ENCODE measurements at places on chromosomes 13 and 19.
A peak's percentile ranks its signal among the peaks of the same experiment; 100 is the strongest.

DNA sequence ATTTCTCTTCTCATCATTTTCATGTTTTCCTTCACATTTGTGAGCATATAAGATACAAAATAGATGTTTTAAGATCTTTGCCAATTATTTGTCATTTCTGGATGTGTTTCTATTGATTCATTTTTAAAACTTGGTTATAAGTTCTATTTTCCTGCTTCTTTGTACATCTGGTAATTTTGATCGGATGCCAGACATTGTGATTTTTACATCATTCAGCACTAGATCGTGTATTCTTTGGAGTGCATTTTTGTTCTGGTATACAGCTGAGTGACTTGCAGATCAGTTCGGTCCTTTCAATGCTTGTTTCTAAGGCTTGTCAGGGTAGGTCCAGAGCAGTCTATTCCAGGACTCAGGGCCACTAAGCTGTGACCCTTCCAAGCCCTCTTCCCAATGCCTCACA, 198.2 kb downstream of the KLF12 start:
- no peak for DNase-seq

- DNase-seq: no peak
Observed at GRCh38 chr13:74743992-74744391, 609.8 kb upstream of the KLF12 start.

GRCh38 chr19:4636151-4636717, 3.1 kb upstream of the TNFAIP8L1 start:
- DNase-seq: peak; percentile 10

GRCh38 chr13:38965281-38965680, 25.4 kb downstream of the STOML3 start:
- no peak for DNase-seq

DNA sequence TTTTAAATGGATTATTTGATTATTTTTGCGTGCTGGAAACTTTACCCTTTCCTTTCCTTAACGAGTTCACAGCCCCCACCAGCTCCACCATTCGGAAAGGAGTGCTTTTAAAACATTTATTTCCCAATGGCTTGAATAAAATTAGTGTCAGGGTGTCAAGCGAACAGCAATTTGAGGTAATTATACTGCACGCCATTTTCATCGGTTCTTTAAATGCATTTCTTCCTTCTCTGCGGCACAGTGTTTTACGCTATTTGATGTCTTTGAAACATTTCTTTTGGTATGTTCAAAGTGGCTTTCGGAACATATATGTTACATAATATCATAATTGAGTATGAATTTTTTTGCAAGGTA, 309 bp upstream of the SLITRK1 start:
- no peak for DNase-seq

GRCh38 chr19:18229474-18229873, 3.2 kb upstream of the PDE4C start:
- no peak for DNase-seq

DNA sequence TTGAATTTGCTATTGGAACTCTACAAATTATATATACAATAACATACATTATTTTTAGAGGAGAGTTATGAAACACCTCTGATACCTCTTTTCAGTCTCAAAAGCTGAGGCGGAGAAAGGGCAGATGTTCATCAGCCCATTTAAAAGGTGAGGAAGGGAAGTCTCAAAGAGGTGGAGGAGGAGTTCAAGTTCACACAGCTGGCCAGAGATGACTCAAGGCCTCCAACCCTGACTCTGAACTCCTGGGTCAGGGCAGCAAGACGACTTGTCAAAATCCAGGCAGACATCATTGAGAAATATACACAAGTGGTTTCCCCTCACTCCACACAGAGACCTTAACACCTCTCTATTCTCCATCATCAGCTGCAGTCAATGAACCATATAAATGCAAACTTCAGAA, 2.1 kb downstream of the SIAH3 start:
- no peak for DNase-seq

DNA sequence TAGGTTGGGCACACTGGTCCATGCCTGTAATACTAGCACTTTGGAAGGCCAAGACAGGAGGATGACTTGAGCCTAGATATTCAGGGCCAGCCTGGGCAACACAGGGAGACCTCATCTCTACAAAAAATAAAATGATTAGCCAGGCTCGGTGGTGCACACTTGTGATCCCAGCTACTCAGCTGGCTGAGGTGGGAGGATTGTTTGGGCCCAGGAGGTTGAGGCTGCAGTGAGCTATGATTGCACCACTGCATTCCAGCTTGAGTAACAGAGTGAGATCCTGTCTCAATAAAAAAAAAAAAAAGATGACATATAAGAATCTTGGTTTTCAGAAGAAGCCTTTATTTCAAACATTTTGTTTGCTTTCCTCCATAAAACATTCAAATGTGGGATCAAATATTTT, 178.0 kb downstream of the LIG4 start:
- DNase-seq: no peak

- no peak for DNase-seq
Observed at GRCh38 chr19:39967561-39967960, 3.4 kb upstream of the PSMC4 start.

- no peak for DNase-seq
Observed at GRCh38 chr19:29630655-29631054, 24.6 kb downstream of the POP4 start.

GRCh38 chr13:110297011-110297410, 9.9 kb downstream of the COL4A1 start:
- DNase-seq: no peak

DNA sequence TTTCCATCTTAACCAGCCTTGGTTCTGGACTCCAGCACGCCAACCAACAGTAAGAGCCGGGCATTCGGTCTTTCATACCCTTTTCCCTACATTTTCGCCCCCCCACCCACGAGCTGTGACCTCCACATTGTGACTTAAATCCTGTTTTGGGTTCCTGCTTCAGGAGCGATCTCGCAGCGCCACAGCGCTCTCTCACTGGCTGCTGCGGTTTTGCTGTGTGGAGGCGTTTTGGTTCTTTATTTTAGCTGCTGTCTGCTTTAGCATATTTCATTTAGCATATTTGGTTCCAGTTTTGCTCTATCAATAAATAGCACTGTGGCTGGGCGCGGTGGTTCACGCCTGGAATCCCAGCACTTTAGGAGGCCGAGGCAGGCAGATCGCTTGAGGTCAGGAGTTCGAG, 19.5 kb upstream of the SLC39A3 start:
- DNase-seq: no peak

DNA sequence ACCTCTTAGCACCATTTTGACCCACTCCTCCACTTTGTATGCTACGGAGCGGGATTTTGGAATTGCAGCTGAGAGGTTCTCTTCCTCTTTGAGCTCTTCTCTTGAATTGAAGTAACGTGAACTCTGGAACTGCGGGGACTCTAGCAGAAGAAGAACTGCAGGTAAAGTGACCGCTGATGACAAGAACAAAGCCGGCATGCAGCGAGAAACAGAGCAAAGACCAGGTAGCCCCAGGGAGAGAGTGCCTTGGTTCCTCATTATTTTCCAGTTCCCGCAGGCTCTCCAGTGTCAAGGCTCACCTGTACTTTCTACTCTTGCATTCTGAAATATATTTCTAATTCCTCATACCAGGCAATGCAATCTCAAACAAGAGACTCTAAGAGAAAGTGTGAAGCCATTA, 260.3 kb upstream of the GPC6 start:
- no peak for DNase-seq

DNA sequence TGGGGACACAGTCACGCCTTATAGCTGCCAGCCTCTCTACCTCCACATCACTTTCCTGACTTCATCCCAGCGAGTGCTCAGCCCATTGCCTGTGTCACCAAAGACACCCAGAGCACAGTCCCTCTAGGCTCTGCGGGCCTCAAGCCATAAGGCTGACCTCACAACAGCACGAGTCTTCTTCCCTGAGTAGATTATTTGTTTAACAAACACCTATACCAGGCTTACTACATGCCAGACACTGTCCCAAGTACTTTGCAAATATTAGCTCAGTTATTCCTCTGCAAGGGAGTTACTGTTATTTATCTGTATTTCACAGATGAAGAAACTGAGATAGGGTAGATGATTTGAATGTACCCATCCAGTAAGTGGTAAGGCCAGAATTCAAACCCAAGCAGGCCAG, 504.3 kb downstream of the COG6 start:
- no peak for DNase-seq

DNA sequence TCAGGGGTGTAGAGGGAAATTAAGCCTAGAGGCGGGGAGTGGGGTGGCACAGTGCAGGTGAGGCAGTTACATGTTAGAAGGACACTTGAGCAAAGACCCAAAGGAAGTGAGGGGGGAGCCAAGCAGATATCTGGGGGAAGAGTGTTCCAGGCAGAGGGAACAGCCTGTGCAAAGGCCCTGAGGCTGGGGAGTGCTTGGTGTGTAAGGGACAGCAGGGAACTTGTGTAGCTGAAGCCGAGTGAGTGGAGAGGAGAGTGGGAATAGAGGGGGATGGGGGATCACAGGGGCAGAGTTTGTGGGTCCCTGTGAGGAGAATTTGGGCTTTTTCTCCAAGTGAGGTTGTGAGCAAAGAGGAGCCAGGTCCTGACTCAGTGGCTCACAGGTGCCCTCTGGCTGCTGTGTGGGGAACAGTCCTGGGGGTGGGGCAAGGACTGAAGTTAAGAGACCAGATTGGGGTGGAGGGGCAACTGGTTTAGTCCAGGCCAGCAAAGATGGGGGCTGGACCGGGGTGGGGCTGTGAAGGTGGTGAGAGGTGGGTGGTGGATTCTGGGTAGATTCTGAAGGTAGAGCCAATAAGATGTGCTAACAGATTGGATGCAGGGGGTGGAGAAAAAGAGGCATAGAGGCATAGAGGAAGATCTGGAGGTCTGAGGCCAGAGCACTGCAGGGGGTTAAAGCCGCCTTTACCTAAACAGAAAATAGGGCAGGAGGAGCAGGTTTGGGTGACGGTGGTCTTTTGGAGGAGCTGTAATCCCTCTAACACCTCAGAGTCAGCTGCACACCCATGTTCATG, 75.3 kb downstream of the CACNA1A start:
- DNase-seq: peak; percentile 6

GRCh38 chr13:113655346-113656002, 2.5 kb downstream of the ATP4B start:
- DNase-seq: no peak

DNA sequence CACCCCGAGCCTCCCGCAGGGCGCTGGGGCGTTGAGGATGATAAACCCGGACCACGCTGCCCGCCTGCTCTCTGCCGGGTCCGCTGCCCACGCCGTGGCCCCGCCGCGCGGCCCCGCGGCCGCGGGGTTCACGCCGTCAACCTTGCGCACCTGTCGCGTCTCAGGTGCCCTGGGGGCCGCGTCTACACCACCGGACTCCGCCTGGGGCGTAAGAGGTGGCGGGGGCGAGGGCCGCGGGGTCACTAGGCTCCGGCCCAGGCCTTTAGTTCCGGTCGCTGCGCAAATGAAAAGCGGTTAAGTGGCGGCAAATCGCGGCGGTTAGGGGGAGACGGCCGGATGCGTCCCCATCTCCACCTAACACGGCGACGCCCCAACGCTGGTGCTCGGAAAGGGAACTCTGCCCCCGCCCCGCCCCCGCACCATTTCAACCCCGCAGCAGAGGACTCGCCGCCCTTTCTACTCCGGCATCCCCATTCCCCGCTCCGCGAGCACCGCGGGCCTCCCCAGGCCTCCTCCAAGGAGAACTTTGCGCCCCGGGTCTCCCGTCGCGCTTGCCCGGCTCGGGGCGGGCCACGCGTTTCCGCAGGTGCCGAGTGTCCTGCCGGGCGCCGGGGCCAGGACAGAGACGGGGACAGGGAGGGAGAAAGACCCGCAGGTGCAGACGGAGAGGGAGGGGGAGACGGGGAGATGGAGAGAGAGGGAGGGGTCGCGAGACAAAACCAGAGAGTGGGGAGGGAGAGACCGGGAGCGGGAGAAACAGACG, 4.3 kb downstream of the ONECUT3 start:
- no peak for DNase-seq

DNA sequence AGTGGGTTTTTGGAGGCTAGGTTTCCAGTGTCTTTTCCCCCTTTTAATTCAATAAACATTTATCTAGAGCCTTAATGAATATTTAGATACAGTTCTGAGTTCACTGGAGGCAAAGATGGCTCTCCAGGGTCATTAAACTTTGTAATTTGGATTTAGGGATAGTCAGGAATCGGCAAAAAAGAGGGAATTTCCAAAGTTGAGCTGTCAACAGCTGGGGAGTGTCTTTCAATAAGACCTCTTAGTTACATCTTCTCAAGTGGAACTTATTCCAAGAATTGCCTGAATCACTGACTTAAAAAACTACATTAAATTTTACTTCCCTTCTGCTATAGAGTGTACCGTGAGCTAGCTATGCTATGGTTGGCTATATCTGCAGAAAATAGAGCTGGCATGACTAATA, 2.0 kb downstream of the LRCH1 start:
- no peak for DNase-seq

GRCh38 chr19:53958168-53958571, 4.6 kb upstream of the CACNG8 start:
- no peak for DNase-seq

- DNase-seq: no peak
Observed at GRCh38 chr13:20550799-20551198, 16.2 kb upstream of the IFT88 start.

DNA sequence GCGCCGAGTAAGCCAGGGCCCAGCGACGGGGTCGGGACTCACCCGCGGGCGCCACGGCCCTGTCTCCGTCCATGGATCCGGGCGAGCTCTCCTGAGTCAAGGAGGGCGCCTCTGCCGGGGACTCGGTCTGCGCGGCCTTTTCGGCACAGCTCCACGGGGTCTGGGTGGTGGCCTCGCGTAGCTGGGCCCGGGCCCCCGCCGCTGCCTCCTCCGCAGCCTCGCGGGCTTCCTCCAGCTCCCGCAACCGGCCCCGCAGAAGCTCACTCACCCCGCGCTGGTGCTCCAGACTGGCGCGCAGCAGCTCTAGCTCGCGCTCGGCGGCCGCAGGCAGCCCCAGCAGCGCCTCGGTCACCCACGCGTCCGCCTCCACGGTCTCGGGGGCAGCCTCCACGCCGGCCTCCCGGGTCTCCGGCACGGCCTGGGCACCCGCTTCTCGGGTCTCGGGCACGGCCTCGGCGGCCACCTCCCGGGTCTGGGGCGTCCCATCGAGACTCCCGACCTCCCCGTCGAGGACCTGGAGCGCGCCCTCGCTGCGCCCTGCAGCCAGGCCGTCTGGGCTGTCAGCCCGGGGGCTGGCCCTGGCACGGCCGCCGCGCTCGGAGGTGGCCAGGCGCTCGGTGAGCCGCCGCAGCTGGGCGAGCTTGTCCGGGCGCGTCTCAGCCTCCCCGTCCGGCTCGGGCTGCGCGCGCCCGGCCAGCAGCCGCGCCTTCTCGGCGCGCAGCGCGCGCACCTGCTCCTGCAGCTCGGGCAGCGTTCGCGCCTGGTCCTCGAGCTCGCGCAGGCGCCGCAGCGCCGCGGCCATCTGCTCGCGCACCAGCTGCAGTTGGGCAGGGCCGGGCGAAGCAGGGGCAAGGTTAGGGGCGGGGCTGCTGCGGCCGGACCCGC, 8.4 kb downstream of the KANK3 start:
- peak; percentile 18 for DNase-seq

Data from NCI-H1694 treated with DMSO at 0.1 percent for 48 hours (cell line).